ENCODE measurements at places on chromosomes 3 and 15.

DNA sequence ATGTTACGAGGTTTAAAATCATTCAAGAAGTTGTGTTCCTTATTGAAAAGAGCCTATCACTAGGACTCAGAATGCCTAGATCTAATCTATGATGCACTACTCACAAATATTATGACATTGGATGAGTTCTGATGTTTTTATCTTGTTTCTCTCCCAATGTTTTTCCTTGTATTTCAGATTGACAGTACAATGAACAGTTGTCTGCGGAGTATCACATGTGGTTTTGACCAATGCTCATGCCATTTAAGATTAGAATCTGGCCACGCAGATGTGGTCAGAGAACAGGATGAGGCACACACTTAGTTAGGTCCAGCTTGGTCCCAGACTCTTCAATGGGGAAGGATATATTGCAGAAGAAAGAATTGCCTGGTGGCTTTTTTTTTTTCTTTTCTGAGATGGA lies 25.6 kb upstream of the CCDC50 start:
- no peak for DNase-seq

DNA sequence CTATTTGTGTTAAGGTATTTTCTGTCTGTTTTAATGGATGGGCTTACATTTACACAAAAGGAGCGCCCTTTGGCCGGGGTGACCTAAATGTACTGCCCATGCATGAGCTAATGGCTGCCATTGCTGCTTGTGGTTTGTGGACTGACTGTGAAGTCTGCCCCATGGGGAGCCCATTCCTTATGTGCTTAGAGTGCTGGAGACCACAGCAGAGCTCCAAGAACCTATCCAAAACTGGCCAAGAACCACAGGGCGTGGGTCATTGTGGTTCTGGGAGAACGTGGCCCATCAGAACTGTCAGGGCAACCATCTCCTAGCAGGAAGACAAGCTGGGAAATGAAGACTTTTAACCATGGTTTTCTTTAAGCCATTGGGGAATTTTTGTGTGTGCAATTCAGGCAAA lies 105.3 kb downstream of the CHDH start:
- no peak for DNase-seq

DNA sequence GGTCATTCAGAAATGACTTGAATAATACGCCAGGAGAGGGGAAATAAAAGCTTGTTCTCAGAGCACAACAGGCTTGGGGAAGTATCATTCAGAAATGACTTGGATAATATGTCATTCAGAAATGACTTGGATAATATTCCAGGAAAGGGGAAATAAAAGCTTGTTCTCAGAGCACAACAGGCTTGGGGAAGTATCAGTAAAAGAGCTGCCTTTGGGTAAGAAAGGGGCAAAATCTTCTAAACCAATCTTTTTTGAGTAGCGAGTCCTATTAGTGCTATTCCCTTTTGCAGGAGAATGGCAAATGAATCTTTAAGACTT lies 20.9 kb downstream of the GABRR3 start:
- DNase-seq, result no peak

- DNase-seq, result no peak
Measured at GRCh38 chr3:61564395-61565059, 3.2 kb downstream of the PTPRG start.

DNA sequence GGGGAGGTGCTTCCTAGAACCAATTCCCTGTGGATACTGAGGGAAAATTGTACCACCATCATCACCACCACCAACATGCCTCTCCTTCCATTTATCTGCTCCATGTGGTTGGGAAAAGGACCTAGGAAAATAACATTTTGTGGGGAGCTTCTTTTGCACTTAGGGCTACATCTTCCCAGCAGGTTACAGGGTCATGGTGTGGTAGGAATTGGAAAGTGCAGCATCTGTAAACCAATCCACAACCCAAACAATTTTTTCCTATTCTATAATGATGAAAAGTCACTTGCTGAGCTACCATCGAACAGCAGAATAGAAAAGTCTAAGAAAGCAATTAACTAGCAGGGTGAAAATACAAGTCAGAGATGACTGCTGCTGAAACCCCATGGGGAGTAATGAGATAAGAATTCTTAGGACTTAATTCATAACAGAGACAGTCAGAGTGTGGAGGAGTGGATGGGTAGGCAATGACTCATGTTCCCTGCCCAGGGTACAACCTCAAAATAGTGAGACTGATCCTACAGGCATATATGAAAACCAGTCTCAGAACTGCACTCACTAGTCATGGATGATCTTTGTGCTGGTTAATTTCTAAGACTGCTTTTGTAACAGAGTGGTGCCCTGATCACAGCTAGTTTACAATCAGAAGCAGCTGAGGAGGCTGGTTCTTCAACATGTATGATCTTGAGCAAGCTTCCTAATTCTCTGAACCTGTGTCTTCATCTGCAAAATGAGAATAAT lies 38.1 kb upstream of the LEKR1 start:
- no peak for DNase-seq

DNA sequence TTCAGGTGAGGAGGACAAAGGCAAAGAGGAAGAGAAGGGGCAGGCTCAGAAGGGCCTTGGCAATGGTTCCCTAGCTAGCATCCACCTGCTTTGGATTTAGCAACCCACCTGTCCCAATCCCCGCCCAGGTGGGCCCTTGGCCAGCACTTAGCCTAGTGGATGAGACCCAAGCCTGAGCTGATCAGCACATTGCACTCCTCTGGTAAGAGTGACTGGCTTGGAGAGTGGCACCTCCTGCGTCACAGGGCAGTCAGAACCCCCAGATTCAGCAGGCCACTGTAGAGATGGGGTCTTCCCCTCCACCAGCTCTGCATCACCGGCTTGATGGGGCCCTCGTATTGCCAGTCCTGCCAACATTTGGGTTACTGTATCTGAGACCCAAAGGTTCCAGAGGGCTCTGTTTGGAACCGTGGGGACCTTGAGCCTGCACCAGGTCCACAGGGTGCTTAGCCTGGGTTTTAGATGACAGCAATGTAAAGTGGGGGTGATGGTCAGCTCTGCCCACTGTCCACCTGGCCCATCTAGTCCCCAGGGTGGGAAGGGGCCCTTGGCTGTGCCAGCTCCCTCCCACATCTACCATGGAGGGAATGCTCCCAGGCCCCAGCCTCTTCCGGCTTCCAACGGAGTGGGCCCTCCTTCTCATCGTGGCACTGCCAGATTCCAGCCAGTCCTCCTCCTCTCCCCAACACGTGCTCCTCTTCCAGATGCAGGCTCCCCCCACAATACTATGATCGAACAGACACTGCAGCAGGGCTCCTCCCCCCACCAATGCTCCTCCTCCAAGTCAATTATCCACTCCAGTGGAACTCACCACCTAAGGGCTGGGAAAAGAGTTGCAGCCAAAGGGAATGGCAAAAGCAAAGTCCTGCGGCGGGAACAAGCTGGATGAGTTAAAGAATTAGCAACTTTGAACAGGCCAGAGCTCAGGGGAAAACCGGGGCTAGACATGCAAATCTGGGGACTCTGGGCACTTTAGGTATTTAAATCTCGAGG lies 45.7 kb downstream of the LHFPL4 start:
- DNase-seq, result no peak

- no peak for DNase-seq
Measured at GRCh38 chr3:179304605-179305004, 18.2 kb upstream of the ZNF639 start.

Data from stimulated activated CD8-positive, alpha-beta memory T cell treated with anti-CD3 and anti-CD28 coated beads, Interleukin-15, amount 100 ng/mL, for 1 hour (primary cell).